Peyer's patch (tissue), 4 donors: ENCODE measurements at places on chromosomes 12 and 14.
A peak's percentile ranks its signal among the peaks of the same experiment; 100 is the strongest.

GRCh38 chr12:3740480-3741231 is 12.3 kb downstream of the CRACR2A start:
- DNase-seq: no peak

GRCh38 chr14:89352976-89353765 is 63.9 kb downstream of the FOXN3 start:
- DNase-seq: no peak

DNA sequence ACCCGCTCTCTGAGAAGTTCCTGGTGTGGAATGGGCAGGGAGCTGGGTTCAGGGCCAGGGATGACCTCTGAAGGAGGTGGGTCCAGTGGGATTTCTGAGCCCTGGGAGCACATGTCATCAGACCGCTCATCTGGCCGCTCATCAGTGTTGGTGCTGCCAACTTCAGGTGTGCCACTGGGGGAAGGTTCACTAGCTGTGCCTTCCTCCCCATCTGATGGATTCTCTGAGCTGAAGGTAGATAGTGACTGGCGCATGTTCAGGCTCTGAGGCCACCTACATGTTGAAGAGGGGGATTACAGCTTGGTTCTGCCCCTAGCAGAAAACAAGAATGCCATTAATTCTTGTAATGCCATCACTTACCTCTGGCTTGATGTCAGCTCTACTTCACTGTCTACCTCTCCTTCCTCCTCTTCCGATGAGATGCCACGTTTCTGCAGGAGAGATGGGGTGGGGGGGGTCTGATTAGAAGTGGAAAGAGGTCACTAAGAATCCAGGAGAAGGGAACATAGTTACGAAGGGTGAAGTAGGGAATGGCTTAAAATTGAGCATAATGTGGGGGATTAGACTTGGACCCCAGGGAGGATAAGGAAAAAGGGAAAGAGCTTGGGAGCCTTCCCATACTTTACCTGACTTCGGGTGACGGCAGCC is 17.2 kb downstream of the MAP3K12 start:
- DNase-seq: no peak

DNA sequence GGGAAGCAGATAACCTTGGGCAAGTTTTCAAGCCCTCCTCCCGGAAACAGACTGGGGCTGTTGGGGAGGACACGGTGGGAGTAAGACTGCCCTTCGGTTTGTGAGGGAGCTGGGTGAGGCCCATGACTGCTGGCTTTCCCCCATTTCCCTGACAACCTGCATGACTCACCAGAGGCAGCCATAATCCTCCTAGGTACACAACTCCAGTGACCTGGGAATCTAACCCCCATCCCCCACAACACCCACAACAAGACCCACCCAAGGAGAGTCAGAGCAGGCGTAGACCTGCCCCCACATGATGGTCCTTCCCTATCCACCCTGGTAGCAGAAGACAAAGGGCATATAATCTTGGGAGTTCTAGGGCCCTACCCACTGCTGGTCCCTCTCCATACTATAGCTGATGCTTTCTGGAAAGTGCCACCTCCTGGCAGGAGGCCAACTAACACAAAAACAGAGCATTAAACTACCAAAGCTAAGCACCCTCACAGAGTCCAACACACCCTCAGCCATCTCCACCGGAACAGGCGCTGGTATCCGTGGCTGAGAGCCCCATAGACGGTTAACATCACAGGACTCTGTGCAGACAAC is 14.8 kb downstream of the DDX24 start:
- peak; percentile 55 for DNase-seq

- DNase-seq: no peak
Observed at GRCh38 chr14:34356264-34356654, 105.8 kb downstream of the SPTSSA start.
